ENCODE measurements at places on chromosomes 3 and 15.

GRCh38 chr15:70562906-70563305 lies 200.5 kb downstream of the UACA start:
- no peak for DNase-seq

GRCh38 chr3:154954757-154955156 lies 125.4 kb upstream of the MME start:
- peak; percentile 71 for DNase-seq

DNA sequence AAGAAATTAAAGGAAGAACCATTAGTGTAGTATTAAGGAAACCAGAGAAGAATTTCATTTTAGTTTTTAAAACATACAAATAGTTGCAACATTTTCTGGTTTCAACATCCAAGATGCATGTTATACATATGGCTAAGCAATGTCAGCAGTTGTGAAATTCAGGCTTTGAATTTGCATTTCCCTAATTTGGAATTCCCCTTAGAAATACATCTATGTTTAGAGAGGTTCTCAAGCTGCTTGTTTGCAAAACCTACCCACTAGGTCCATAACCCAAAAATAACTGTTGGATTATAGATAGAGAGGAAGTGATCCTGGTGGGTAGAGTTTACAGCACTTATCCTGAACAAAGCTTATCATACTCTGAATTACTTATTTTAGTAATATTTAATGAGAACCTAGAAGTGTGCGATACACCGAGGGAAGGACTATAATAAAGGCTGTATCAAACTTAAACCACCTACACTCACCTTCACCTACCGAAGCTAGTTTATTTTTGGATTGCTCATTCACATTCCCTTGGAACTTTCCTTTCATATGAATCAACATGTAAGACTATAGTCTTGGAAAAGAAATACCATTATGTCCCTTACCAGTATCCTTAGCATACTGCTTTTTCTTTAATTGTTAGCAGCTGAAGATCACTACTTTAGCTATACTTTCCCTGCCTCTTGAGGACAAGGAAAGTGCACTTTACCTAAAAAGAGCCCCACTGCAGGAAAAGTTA lies 60.6 kb downstream of the CHAC1 start:
- peak; percentile 51 for DNase-seq

DNA sequence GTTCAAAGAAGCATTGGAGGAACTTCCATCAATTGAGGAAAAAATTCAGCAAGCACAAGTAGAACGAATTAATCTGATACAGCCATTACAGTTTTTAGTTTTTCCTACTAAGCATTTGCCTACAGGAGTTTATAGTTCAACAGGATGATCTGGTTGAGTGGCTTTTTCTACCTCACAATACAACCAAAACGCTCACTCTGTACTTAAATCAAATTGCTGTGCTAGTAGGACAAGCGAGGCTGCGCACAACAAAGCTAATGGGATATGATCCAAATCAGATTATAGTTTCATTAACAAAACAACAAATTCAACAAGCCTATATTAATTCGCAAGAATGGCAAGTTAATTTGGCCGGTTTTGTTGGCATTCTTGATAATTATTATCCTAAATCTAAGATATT lies 44.2 kb downstream of the ETFA start:
- DNase-seq: no peak

- DNase-seq: peak; percentile 53
Observed at GRCh38 chr3:158743664-158744566, 11.7 kb upstream of the RARRES1 start.

- DNase-seq: peak; percentile 60
Observed at GRCh38 chr3:41199866-41200668, 762 bp downstream of the CTNNB1 start.
